Stimulated activated CD4-positive, alpha-beta T cell treated with anti-CD3 and anti-CD28 coated beads, Interleukin-15, amount 100 ng/mL, for 1 hour (primary cell): ENCODE measurements at places on chromosomes 6 and 20.

- DNase-seq: no peak
Measured at GRCh38 chr6:33075208-33075567, 602 bp upstream of the HLA-DPB1 start.

GRCh38 chr6:168274037-168274952, 45.3 kb downstream of the DACT2 start:
- no peak for DNase-seq

DNA sequence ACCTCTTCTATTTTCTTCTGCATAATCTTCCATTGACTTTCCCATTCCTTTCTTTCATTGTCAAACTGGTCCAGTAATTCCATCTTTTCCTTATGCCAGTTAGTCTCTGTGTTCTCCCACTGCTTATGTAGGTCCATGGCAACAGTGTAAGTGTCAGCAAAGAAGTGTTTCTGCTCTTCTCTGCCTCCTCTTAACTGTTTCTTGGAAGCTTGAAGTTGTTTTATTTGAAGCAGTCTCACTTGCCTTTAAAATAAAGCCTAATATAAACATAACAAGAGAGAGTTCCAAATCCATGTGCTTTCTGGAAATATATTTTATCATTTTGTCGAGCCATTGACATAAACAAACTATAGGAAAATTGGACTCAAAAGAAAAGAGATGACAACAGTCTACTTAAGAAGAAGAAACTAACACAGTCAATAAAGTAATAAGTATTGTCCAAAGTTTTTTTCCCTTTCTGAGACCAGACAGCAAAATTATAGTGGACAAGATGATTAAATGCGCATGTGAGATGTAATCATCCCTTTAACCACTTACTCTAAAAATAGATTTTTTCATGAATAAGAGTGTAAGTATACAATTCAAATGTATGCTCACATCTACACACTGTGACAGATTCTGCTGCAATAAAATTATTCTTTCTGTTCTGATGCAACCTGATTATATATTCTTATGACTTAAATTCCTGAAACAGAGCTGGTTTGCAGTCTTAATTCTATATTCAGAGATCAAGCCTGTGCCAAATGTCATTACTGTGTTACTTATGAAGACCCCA, 5.2 kb downstream of the KIAA0408 start:
- no peak for DNase-seq

GRCh38 chr6:52826513-52826912, 14.1 kb downstream of the GSTA5 start:
- DNase-seq: no peak

GRCh38 chr6:75170691-75171560, 34.9 kb downstream of the COL12A1 start:
- no peak for DNase-seq

DNA sequence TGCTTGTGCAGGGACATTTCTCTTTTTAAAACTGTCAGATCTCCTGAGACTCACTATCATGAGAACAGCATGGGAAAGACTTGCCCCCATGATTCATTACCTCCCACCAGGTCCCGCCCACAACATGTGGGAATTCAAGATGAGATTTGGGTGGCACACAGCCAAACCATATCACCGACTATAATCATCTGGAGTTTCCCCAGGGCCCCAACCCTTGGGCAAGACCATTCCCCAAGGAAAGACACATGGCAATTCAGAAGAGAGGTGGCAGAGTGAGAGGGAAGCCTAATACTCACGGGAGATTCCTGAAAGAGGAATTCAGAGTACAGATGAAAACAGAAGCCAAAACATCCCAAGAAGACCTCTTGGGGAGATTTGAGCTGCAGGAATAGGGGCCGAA, 291.0 kb upstream of the PLCB4 start:
- no peak for DNase-seq

GRCh38 chr20:40955326-40955725, 73.3 kb upstream of the TOP1 start:
- no peak for DNase-seq

DNA sequence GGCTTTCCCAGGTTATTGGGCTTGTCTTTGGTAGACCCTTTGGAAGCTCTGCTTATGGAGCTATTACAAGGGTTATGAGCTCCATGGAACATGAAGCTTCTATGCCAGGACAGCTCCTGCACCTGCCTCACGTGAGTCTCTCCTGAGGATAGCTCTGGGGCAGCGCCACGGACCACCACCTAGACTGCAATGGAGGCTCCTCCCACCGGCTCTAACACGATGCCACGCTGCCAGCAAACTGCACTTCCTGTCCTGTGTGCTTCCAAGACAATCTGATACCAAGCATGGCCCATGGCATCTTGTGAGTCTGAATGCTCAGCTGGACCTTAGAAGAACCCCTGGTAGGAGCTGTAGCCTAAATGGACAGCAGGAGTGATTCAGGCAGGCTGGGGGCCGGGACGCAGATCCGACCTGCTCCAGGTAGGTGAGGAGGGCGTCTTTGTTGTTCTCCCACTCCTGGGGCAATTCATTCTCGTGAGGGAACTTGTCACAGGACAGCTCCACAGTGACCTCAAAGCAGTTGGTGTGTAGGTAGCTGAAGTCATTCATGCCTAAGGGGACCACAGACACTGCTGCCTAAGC, 5.5 kb downstream of the CPXM1 start:
- DNase-seq: no peak

DNA sequence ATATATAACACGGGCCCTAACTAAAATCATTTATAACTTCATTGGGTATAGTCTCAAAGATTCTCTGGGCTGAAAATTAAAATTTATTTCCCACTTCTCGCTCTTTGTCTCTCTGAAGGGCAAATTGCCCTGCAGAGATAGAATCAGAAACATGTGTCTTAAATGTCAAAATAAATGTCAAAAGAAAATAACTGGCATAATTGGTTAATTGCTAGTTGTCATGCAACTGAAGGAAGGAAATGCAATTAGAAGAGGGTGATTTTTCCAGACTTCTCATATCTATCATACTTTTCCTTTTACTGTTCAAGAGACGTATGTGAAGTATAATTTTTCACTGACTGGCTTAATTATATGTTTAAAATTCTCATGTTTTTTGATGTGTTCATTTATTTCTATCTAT, 80.3 kb upstream of the HMGCLL1 start:
- no peak for DNase-seq

- no peak for DNase-seq
Measured at GRCh38 chr6:26385734-26386125, 2.8 kb downstream of the BTN2A2 start.

- no peak for DNase-seq
Measured at GRCh38 chr6:10626154-10626741, 68.2 kb downstream of the C6orf52 start.

GRCh38 chr20:32051720-32052089, 337 bp upstream of the HCK start:
- DNase-seq: no peak

GRCh38 chr6:13307508-13307995, 20.8 kb downstream of the TBC1D7 start:
- no peak for DNase-seq

- no peak for DNase-seq
Measured at GRCh38 chr6:31659649-31660380, 763 bp downstream of the C6orf47 start.

DNA sequence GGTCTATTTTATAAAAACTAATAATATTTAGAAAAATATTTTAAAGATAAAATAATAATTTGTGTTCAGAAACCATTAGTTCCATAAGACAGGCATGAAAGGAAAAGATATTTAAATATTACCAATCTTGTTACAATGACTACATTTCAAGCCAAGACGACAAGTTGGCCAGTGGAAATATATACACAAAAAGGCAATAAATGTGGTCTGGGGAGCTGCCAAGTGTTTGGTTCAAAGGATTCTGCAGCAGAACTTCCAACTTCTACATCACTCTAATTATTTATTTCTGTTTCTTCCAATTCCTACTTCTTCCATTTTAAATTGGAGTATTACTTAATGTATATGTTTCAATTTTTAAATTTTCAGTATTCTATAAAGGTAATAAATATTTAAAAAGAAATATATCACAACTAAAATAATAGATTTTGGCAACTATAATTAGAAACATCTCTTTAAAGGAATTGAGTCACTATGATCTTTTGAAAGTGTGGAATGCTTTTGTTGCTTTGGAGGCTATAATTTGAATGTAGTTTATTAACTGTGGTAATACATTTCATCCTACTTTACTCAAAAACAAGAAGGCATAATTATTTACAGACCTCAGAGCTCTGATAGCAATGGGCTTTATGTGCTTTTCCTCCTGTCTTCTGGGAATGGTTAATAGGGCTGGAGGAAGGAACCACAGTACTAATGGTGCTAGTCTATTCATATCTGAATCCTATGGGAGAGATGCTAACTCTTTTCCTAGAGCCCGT, 129.7 kb upstream of the FAM184A start:
- no peak for DNase-seq

GRCh38 chr6:26420688-26421171, 18.7 kb downstream of the BTN3A1 start:
- no peak for DNase-seq

DNA sequence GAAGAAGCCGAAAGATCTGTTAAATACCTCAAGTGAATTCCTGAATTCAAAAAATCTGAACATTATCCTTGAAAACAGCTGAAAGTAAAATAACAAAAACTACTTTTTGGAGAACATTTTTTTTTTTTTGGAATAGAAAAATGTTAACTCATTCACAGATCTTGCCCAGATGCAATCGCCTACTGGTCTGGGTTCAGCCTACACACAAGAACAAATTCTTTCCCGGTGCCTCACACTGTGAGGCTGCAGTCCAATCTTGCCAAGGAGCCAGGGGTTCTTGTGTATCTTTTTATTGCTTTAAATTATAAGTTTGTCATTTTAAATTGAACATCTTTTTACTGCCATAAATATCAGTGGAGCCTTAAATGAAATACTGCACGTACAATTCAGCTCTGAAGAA, 41.2 kb upstream of the TMEM200A start:
- DNase-seq: no peak

GRCh38 chr20:19027971-19028370, 184.5 kb upstream of the SLC24A3 start:
- no peak for DNase-seq

DNA sequence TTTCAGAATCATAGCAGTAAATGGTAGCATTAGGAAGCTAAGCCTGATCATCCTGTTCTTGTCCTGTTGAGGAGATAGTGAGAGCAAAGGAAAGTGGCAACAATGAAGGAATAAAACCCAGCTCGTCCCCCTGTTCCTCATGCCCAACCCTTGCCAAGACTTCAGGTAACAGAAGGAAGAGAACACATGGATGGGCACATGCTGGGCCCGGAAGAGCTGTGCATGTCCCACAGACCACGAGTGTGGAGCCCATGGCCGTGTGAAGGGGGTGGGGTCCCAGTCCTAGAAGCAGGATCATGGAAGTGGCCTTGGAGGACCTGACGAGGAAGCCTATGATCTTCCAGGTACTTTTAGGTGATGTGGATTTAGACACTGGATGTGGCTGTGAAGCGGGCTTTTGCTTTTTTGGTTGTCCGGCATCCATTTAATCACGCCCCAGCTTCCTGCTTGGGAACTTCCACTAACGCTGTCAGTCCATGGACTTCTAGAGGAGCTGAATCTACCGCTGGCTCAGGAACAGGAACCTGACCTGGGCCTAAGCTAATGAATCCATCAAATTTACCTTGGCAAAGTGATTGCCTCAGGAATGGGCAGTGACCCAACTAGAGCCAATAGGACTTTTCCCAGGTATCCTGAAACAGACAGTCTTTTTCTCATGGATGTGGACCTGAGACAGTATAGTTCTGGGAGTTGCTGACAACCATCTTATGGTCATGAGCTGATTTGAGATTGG, 79.3 kb upstream of the ARMC2 start:
- DNase-seq: no peak

GRCh38 chr6:28408076-28408802, 8.7 kb upstream of the ZSCAN12 start:
- DNase-seq: no peak

GRCh38 chr20:32570401-32571190, 14.5 kb downstream of the NOL4L start:
- DNase-seq: no peak

GRCh38 chr6:41315943-41316620, 19.3 kb upstream of the NCR2 start:
- no peak for DNase-seq

DNA sequence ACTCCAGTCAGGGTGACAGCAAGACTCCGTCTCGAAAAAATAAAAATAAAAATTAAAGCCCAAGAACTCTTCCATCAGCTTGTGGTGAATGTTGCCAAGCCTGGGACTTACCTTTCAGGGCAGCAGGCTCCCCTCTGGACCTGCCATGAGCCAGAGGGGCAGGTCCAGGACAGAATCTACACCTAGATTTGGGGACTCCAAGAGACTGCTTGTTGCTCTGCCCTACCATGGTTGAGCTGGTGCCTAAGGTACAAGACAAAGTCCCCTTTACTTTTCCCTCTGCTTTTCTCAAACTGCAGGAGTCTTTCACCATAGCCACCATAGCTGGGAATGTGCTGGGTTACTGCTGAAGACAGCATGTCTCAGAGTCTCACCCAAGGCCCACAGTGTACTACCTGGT, 9.2 kb downstream of the C6orf15 start:
- DNase-seq: no peak

DNA sequence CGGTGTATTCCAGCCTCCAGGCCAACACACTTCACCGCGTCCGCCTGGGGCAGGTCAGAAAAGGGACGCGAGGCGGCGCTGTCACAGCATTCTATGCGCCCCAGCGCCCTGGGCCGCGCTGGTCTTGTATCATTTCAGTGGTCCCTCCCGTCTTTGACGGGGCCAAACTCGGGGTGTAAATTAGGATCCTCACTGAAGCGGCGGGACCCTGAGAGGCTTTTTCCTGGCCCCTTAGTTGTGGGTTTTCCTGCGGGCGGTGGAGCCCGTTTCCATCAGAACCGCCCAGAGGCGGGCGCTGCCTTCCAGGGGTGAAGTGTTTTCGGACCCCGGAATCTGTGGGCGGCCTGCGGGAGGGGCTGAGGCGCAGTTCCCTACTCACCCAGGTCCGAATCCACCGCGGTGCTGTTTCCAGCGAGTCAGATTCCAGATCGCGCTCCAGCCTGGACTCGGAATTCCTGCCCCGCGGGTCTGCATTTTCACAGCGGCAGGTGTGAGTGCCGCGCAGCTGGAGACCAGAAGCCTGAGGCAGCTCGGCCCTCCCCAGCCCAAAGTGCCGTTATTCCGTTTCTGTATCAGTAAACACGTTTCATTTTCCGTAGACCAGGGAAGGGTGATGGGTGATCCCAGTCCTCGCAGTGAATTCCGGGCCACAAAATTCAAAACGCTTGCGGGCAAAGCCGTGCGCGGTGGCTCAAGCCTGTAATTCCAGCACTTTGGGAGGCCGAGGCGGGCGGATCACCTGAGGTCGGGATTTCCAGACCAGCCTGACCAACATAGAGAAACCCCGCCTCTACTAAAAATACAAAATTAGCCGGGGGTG, 3.9 kb upstream of the MICB start:
- peak; percentile 71 for DNase-seq

GRCh38 chr6:53673162-53673727, 7.7 kb upstream of the KLHL31 start:
- DNase-seq: no peak
